Naive thymus-derived CD4-positive, alpha-beta T cell (primary cell): ENCODE measurements at places on chromosomes 11 and 22.

- DNase-seq: no peak
These were observed 767.5 kb downstream of the NTM start for GRCh38 chr11:132137981-132138313.

GRCh38 chr22:29524442-29525191, 28.9 kb downstream of the THOC5 start:
- DNase-seq: peak; percentile 2

DNA sequence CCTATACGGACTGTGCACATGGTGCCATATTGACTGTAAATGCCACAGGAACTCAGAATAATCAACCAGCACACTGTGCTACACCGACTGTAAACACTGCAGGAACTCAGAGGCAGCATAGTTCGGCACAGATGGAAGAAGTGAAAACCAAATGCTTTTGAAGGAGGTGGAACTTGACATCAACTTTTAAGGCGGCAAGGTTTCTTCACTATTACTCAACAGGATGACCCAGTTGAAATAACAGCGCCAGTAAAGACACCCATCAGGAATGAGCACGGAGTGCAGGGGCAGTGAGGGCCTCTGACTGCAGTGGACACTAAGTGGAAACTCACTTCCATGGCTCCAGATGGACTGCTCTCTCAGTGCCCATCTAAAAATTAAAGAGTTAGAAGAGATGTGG, 15.7 kb downstream of the TESMIN start:
- no peak for DNase-seq

DNA sequence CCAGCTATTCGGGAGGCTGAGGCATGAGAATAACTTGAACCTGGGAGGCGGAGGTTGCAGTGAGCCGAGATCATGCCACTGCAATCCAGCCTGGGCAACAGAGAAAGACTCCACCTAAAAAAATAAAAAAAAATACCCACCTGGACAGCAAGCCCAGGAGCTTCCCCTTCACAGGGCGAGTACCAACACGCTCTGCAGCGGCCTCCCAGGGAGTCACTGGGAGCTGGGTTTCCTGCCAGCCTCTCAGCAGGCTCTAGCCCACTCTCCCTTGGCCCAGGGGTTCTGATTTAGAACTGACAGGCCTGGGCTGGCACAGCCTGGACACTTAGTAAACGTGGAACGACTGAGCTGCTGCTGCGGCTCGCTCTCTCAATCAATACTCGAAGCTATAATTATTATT, 2.0 kb upstream of the CABP7 start:
- no peak for DNase-seq

GRCh38 chr11:117614728-117615127, 182.3 kb downstream of the DSCAML1 start:
- DNase-seq: no peak

- DNase-seq: no peak
These were observed 40.2 kb downstream of the SCGB1A1 start for GRCh38 chr11:62459080-62459479.

GRCh38 chr11:10329935-10330334, 25.1 kb downstream of the ADM start:
- DNase-seq: no peak

- DNase-seq: no peak
These were observed 131.2 kb downstream of the ARL14EP start for GRCh38 chr11:30454111-30454510.

DNA sequence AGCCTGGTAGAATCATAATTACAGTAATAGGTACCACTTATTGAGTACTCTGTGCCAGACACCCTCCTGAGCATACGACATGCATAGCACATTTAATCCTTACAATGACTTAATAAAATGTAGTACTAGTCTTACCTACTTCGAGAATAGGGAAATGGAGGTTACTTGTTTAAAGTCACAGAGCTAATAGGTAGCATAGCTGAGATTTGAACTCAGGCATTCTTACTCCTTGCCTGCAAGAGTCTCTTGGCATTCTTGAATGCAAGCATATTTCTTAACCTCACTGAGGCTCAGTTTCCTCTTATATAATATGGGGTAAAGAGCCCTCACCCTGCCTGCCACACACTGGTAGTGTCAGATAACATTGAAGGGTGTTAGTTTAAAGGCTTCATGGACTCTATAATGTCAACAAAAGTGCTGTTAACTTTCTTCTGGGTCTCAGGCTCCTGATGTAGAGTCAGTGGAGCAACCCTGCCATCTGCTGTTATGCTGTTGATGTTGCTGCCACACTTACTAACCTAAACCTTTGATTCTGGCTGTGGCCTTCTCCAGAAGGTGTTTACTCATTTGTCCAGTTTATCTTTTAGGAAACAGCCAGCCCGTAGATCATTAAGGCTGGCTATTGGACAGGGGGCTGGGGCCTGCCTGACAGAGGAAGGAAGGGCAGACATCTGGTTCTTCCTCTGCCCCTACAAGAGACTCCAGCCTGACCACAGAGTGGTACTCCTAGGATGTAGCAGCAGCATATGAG, 18.9 kb downstream of the LIMK2 start:
- peak; percentile 28 for DNase-seq

GRCh38 chr11:45713573-45713972, 48.2 kb upstream of the CHST1 start:
- DNase-seq: no peak

- no peak for DNase-seq
These were observed 116.4 kb downstream of the ZNF280B start for GRCh38 chr22:22392131-22392530.

GRCh38 chr22:40960145-40960544, 9.0 kb downstream of the RBX1 start:
- DNase-seq: no peak

DNA sequence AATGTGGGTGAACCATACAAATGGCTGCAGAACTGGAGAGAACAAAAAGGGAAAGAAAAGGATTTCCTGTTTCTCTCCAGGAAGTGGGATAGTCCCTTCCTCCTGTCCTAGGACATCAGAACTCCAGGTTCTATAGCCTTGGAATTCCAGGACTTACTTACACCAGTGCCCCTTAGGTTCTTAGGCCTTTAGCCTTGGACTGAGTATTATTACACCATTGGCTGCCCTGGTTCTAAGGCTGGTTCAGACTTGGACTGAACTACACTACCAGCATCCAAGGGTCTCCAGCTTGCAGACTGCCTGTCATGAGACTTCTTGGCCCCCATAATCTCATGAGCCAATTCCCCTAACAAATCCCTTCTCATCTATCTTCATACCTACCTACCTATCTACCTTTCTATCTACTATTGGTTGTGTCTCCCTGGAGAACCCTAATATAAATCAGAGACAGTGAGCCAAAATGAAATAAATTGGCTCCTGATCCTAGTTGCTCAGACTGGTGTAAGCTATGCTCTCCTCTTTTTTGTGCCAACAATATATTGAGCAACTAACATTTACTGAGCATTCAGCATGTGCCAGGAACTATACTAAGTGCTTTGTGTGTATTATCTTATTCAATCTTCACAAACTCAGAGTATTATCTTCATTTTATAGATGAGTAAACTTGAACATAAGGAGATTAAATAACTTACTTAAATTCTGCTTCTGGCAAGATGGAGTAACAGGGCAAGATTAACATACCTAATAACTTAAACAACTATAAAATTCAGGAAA, 303.7 kb downstream of the TTC28 start:
- no peak for DNase-seq

GRCh38 chr11:130666781-130667251, 218.4 kb downstream of the ADAMTS15 start:
- no peak for DNase-seq

DNA sequence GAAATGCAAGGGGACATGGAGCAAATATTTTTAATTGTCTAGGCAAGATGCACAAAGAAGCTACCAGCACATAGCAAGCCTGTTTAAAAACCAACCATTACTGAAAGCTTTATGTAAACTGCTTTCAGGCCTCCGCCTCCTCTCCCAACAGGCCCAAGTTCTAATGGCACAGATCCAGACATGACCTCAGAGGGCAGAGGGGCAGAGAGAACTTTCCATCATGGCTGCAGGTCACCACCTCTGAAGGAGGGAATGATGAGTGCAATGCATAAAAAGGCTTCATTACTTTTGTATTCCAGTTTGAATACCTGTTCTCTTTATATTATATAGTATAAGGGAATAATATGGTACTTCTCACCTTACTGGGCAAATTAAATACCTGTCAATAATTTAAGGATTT, 15.2 kb downstream of the DDX17 start:
- no peak for DNase-seq
